Activated T-helper 1 cell treated with Interleukin-2 at 50 U/mL for 16 hours (primary cell): ENCODE measurements at places on chromosomes 5 and 9.

DNA sequence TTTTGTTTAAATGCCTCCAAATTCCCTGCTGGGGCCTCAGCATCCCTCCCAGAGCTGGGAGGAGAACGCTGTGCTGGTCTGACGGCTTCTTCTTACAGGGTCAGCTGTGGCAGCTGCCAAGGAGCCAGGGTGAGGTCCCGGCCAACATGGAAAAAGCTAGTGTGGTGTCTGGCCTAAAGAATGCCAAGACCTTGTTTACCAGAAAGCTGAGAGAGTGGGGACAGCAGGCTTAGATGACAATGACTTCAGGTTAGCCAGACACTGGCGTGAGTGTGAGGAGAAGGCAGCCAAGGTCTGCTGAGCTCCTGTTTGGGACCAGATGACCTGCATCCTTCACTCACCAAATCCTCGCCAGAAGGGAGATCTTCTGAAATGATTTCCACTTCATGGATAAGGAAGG lies 112.5 kb downstream of the CRB2 start:
- no peak for DNase-seq

DNA sequence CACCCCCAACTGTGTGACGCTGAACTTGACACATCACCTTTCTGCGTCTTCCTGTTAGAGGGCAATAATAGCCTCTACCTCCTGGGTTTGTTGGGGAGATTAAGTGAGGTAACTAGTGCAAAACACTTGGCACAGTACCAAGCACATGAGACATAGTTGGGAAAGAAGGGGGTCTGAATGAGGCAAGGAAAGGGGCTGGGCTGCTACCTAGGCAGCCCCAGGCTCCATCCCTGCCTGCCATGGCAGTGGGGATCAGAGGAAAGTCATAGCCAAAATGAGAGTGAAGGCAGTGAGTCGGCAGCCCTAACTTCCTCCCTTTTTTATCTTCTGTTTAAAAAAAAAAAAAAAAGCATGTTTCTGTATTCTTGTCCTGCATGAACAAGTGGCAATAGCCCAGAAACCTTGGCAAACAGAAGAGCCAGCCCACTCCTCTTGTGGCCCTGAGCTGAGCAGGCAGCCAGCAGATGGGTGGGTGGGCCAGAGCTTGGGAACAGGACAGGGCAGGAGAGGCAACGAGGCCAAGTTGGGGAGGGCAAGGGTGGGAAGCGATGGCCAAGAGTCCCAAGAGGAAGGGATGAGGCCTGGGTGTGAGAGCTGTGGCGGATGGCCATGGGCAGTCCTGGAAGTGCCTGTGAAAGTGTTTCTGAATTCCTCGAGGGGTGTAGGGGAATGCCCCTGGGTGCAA lies 11.4 kb downstream of the CAMK2A start:
- DNase-seq, result no peak

DNA sequence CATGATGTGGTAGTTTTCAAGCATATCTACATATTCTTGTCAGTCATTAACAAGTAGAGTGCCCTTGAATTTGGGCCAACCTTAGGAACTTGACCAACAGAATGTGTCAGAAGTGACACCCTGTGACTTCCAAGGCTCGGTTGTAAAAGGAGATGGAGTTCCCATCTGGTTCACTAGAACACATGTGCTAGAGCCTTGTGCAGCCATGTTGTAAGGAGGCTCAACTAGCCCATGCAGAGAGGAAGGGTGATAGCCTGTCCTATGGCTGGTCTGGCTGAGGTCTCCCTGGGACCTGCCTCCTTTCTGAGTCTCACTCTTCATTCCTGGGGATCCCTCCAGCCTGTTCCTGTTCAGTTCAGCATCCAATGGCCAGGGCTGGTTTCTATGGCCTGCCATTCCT lies 28.1 kb upstream of the HRH2 start:
- no peak for DNase-seq

- peak; percentile 7 for DNase-seq
These were observed 4.0 kb downstream of the SNX30 start for GRCh38 chr9:112754578-112754977.

DNA sequence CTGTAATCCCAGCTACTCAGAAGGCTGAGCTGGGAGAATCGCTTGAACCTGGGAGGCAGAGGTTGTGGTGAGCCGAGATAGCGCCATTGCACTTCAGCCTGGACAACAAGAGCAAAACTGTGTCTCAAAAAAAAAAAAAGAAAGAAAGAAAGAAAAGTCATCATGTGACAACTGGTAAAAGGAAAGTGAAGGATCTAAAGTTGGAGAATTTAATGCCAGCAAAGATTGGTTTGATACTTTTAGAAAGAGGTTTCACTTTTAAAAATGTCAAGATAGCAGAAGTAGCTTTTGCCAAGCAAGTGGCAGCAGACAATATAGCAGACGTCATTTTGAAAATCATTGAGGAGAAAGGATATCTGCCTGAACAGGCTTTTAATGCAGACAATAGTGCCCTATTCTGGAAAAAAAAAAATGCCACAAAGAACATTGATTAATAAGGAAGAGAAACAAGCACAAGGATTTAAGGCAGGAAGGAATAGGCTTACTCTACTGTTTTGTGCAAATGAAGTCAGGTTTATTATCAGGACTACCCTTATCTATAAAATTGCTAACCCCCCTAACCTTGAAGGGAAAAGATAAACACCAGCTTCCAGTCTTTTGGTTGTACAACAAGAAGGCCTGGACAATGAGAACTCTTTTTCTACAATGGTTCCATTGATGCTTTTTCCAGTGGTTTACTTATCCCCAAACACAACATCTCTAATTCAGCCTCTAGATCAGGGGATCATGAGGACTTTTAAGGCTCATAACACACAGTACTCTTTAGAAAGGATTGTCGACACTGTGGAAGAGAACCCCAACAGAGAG lies 12.0 kb downstream of the PKD2L2 start:
- DNase-seq, result no peak

- DNase-seq, result no peak
These were observed 32.8 kb downstream of the PDGFRB start for GRCh38 chr5:150122536-150123481.

- DNase-seq, result no peak
These were observed 60.6 kb downstream of the COMMD10 start for GRCh38 chr5:116145416-116145815.

- no peak for DNase-seq
These were observed 40.1 kb downstream of the GRIA1 start for GRCh38 chr5:153530357-153531143.

- DNase-seq, result no peak
These were observed 433.9 kb upstream of the SLC30A5 start for GRCh38 chr5:68659881-68660280.

DNA sequence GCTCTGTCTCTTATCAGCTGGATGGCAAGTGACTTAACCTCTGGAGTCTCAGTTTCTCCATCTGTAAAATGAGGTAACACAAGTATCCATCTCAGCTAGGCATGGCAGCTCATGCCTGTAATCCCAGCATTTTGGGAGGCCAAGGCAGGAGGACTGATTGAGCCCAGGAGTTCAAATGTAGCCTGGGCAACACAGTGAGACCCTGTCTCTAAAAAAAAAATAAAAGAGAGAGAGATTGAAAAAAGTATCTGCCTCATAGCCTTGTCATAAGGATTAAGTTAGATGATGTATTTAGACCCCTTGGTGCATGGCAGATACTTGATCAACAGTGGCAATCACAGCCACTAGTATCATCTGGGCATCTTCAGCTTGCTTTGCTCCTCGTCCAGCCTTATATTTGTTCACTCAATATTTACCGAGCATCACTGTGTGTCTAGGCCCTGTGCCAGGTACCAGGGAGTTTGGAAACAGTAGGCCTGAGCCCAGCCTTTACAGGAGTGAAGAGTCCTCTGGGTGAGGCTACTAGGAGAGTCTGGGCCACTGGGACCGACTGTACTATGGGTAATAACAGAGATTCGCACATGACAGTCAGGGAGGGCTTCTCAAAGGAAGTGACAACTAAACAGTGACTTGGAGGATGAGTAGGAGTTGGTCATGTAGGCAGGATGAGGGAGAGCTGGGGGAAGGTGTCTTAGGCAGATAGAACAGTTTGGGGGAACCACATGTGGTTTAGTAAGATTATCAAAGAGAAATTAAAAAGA lies 34.2 kb downstream of the CORO2A start:
- DNase-seq, result no peak

DNA sequence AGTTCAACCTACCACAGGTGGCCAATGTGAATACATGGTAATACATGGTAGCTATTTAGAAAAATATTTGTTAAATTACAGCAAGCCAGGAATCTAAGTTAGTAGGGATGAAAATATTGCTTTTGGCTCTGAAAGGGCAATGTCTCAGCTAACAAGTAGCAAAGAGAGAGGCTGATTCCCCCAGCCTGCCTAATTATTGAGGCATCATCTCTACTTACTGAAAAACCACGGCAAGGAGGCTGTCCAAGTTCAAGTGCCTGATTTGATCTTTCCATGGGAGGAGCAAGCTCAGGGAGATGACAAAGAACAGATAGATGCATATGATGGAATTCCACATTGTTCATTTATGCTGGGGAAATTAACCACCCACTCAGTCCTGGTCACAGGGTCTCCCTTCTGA lies 28.7 kb upstream of the UBTD2 start:
- no peak for DNase-seq

DNA sequence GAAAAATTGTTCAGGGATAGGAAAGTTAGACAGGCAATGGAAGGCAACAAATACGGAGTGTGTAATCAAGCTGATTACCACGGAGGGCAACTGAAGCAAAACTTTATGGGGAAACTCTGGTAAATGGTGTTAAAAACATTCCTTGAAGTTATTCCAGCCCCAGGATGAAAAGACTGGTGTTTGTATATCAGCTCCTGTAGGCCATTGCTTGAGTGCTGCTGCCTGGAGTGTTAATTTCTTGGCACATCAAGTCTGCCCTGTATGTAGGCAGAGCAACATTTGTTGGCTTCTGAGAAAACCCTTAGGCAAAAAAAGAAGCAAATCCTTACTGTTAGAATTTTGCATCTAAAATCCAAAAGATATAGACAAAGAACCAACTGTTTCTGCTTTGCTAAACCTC lies 686.5 kb upstream of the ACO1 start:
- DNase-seq, result no peak

GRCh38 chr5:28927559-28928326 lies 1889.4 kb upstream of the CDH9 start:
- no peak for DNase-seq

GRCh38 chr5:91670122-91670521 lies 287.0 kb upstream of the ARRDC3 start:
- DNase-seq, result no peak

- no peak for DNase-seq
These were observed 85.8 kb downstream of the SEC61B start for GRCh38 chr9:99307851-99308250.

DNA sequence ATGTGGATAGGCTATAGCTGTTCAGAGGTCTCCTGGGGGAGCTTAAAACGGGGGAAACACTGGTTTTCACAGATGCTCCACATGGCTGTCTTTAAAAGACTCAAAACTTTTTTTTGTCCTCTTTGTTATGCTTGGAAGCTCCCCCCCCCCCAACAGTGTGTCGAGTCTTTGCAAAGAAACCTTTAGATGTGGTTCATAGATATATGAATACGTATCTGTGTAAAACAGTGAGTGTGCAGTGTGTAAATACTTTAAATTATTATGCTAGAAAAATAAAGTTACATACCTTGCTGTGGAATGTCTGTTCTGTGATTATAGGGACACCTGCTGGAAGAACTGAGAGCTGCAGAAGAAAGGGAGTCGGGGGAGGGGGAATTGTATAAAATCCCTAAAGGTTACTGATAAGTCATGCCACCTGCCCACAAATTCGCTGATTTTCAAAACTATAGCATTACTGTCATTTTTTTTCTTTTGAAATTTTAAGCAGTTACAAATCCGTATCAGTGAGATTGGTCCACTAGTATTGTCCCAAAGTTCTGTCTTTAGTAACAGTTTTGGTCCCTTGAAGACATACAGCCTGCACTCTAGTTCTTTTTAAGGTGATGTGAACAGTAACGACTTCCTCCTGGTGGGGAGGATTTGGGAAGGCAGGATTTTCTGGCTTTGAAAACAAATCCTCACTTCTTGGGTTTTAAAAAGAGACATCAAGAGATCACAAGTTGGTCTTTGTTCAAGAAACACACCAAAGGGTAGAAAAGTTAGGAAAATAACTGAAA lies 22.9 kb downstream of the RGMB start:
- peak; percentile 9 for DNase-seq

GRCh38 chr5:141419074-141419880 lies 1.6 kb upstream of the PCDHGA11 start:
- DNase-seq, result no peak
